Panc1 (cell line): ENCODE measurements at places on chromosomes 7 and 10.

DNA sequence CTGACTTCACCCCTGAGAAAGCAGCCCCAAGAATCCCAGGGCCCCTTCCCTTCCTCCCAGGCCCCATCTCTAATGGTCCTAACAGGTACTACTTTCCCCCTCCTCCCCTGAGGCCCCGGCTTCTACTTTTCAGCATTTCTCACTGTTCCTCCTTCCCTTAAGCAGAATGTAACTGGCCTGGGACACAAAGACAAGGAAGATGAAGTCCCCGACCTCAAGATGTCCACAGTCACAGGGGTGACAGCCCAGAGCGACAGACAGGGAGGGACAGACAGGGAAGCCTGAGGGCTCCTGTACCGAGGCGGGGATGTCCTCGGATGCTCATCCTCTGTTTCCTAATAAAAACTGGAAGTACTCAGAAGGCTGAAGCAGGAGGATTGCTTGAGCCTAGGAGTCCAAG, 11.6 kb downstream of the AOC1 start:
- DNase-seq: no peak

GRCh38 chr7:100141555-100141949, 7.2 kb upstream of the LAMTOR4 start:
- no peak for DNase-seq

DNA sequence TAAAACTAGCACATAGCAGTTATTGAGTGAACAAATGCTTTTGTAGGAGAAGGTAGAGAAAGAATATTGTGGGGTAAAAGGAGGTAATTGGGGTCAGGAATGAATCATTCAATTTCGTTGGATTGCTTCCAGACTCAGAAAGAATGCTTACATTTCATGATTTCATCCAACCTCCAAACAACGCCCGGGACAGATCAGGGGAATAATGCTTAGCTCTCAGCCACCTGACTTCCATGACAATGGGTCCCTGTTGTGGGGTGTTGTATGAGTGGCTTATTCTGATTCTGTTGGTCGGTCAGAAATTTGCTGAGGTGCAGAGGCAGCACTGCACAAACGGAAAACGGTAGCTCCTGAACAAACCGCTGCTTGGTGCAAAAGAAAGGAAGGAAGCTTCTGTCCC, 24.0 kb upstream of the INPP5F start:
- DNase-seq: no peak

GRCh38 chr7:91717681-91718470, 162.6 kb downstream of the MTERF1 start:
- DNase-seq: no peak

GRCh38 chr7:151175793-151176311, 8.4 kb upstream of the GBX1 start:
- no peak for DNase-seq

DNA sequence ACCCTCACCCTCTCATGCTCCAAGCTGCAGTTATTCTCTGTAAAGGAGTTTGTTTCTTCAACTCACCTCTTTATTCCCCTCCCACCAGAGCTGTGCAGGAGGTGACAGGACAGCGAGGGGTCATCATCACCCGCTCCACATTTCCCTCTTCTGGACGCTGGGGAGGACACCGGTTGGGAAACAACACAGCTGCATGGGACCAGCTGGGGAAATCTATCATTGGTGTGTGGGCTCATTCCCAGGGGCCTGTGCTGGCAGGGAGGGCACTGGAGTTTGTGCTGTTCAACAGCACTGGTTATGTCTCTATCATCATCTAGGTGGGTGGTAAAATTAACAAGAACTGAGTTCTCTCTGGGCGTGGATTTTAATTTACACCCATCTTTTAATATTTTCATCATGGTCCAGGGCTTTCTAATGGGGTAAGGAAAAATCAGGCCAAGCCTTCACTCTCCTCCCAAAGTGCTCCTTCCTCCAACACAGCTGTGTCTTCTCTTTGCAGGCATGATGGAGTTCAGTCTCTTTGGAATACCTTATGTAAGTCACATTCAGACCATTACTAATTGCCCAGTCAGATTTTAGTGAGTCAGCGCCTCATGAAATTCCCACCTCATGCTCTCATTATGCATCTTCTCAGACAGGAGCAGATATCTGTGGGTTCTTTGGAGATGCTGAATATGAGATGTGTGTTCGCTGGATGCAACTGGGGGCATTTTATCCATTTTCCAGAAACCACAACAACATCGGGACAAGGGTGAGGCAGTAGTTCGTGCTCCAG, 61.6 kb downstream of the PRSS58 start:
- DNase-seq: no peak

DNA sequence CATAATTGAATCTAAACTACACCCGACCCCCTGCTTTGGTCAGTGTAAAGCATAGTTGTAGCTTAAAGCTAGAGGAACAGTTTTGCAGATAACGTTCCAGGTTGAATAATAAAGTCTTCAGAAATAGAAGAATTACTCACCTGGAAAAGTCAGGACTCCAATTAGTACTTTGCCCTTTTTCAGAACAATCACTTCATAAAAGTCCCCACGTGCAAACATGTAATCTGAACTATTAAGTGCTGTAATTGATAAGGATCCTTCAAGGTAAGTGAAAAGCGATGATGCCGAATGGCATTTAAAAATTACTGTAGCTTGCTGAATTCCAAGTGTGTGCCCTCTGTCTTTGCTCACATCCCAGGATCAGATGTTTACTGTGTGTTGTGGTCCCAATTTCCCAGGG, 53.6 kb upstream of the INSYN2A start:
- no peak for DNase-seq

DNA sequence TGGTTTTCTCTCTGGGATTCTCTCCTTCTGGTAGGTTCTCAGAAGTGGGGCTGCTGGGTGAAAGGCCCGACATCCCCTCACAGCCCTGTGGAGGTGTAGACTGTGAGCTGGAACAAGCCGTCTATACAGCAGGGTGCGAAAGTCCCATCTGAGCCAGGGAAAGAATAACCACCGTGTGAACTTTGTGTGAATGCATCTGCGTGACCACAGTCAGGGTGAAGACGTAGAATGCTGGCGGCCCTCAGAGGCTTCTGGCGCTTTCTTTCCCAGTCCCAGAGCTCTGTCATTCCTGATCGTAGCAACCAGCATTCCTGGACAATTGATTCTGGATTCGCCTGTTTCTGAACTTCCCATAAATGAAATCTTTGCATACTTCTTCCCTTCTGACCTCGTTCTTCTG, 30.0 kb downstream of the ELFN1 start:
- DNase-seq: no peak

GRCh38 chr7:22831602-22832305, 9.1 kb upstream of the TOMM7 start:
- no peak for DNase-seq

- DNase-seq: no peak
Measured at GRCh38 chr7:193481-194251, 1.3 kb downstream of the FAM20C start.

DNA sequence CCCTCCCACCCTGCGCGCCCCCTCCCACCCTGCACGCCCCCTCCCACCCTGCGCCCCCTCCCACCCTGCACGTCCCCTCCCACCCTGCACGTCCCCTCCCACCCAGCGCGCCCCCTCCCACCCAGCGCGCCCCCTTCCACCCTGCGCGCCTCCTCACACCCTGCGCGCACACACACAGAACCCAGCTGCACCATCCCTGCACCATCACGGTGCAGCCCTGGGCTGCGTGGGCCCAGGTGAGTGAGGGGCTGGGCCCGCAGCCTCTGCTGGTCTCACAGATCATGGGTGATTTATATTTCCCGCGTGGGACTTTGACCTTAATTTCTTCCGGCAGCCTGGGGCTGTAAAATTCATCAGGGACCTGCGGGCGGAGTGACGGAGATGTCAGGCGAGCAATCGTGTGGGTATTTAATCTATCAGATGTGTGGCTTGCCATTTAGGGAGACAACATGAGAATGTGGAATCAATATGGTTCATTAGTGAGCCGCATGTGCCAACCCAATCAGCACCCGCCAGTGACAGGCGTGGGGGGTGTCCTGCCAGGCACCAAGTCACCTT, 57.7 kb downstream of the C10orf105 start:
- no peak for DNase-seq

GRCh38 chr10:15370856-15371701, at the start of gene FAM171A1:
FAM171A1 (minus strand) TSS chr10:15371289; CDS start chr10:15371052, 237 bp downstream.
- DNase-seq: no peak

- DNase-seq: no peak
Measured at GRCh38 chr7:158246960-158247673, 340.5 kb downstream of the PTPRN2 start.

DNA sequence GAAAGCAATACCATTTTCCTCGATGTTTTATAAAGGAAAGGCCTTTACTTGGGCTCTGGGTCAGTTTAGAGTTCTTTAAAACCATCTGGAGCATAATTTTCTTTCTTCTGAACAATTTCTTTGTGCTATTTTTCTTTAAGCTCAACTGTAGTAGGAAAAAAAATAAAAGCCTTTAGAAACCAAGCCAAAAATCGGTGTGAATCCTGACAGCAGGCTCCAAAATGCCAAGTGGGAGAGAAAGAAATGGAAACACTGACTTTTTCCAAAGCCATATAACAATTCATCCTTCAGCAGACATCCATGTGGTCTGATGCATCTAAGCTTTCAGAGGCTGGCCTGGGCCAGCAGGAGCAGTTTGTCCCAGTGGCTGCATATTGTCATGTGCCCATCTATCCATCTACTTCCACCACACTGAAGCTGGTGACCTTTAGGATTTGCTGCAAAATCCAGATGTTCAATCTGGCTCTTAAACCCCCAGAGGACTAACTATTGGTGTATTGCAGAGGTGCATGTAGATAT, 23.0 kb upstream of the ITPRID1 start:
- DNase-seq: no peak

DNA sequence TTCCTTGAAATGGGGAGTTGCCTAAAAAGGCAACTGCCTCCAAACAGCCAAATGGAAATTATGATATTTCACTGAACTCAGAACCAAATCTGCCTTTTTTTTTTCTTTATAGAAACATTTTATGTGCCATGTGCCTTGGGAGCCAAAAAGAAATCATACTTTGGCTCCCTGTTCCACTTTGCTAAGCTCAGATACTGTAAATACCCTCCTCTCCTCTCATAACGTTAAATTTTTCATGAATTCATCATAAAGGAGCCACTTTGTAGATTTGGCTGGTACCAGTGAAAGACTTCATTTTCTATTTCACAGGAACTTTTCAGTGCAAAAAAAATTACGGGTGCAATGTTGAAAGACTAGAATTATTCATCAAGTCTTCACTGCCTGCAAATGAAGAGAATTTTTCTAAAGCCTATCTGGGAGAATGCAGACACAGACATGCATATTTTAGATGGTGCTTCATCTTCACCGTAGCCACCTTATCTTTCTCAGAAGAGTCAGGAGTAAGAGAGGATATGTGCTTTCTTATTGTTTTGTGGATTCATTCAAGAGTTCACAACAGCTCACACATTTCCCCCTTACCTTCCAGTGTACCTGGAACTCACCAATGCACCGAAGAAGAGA, 742.3 kb upstream of the GALNT17 start:
- no peak for DNase-seq

GRCh38 chr7:138233189-138233588, 156.9 kb downstream of the AKR1D1 start:
- DNase-seq: no peak

DNA sequence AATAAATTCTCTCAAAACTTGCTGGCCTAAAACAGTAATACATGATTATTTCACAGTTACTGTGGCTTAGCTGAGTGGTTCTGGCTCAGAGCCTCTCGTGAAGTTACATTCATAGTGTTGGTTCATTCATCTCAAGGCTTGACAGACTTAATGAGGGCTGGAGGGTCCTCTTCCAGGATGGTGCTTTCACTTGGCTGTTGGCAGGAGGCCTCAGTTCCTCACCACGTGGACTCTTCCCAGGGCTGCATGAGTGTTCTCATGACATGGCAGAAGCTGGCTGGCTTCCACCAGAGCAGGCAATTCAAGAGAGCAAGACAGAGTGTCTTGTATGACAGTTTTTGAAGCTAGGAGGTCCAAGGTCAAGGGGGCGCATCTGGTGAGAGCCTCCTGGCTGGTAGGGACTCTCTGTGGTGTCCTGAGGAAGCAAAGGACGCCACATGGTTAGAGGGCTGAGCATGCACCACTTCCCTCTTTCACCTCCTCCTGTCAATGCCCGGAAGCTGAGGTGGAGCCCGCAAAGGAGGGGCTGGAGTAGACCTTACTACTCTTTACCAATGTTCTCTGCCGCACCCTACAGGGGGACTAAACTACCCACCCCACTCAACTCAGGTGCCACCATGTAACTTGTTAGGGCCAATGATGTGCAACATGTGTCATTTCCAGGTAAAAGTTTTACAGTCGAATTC, 58.2 kb upstream of the YAE1 start:
- DNase-seq: no peak
